HuH-7 (cell line): ENCODE measurements at places on chromosomes 1 and 21.

DNA sequence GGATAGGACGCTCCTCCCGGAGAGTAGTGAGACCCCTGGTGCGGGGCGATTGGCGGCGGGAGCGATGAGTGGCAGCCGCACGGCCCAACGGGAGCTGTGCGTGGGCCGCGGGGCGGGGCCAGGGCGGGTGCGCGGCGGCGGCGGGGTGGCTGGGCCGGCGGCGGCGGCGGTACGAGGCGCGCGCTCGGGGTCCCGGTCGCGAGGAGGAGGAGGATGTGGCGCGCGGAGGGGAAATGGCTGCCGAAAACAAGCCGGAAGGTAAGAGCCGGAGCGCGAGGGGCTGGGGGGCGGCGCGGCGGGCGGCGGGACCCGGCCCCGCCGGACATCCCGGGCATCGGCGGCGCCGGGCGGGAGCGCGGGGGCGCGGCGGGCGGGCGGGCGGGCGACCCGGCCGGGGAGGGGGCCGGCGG is at the start of gene CAMTA1:
Gene CAMTA1 (plus strand): TSS at position 137 of the 410 bp plus-strand sequence. CDS start 77 bp downstream, at position 214.
- DNase-seq, result no peak

- DNase-seq, result no peak
Measured at GRCh38 chr21:15409031-15409430, 320.8 kb upstream of the USP25 start.

DNA sequence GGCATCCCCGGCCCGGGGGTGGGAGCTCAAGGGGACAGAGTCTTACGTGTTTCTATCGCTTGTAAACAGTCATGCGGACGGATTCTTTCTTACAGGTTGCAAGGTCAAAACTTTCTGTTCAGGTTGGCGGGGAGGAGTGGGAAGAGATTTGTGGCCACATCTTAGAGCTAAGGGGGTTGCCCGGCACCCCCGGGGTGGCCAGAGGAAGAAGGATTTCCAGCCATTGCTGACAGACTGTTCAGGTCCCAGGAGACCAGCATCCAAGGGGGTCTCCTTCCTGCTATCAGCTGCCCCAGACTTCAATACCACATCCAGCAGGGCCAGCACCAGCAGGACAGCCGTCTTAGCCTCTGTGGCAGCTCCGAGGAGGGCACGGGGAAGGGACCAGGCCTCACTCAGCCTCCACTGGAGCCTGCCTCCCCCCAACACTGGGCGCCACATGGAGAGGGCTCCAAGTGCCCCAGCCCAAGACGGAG is 52.0 kb downstream of the KIF21B start:
- no peak for DNase-seq

DNA sequence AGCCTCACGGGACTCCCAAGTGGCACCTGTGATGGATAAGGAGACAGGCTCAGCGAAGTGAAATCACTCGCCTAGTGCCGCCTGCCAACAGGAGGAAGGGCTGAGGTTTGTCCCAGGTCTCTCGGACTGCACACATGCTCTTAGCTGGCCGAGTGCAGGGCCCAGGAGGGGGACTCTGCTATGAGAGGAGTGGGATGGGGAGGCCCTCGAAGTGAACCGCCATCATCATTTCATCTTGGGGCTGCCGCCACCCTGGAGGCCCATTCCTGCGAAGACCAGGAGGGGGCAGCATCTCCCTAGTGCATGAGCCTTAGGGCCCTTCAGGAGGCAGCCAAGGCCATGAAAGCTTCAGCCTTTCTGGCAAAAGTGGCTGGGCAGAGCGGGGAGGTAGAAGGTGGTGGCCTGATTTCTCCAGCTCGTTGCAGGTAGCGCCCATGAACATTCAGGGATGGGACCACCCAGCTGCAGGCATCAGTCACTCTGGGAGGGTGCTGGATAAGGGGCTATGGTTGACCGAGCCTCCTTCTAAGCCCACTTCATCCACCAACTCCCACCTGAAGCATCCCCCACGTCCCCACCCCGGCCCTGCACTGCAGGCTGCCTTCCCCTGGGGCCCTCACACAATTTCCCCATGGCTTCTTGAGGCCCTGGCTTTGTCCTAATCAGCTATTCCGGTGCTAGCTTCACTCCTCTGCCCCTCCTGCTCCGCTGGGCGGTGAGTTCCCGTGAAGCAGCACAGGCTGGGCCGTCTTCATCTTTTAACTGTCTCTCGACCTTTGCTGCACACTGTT is 17.2 kb upstream of the RASSF5 start:
- DNase-seq, result peak; percentile 84

DNA sequence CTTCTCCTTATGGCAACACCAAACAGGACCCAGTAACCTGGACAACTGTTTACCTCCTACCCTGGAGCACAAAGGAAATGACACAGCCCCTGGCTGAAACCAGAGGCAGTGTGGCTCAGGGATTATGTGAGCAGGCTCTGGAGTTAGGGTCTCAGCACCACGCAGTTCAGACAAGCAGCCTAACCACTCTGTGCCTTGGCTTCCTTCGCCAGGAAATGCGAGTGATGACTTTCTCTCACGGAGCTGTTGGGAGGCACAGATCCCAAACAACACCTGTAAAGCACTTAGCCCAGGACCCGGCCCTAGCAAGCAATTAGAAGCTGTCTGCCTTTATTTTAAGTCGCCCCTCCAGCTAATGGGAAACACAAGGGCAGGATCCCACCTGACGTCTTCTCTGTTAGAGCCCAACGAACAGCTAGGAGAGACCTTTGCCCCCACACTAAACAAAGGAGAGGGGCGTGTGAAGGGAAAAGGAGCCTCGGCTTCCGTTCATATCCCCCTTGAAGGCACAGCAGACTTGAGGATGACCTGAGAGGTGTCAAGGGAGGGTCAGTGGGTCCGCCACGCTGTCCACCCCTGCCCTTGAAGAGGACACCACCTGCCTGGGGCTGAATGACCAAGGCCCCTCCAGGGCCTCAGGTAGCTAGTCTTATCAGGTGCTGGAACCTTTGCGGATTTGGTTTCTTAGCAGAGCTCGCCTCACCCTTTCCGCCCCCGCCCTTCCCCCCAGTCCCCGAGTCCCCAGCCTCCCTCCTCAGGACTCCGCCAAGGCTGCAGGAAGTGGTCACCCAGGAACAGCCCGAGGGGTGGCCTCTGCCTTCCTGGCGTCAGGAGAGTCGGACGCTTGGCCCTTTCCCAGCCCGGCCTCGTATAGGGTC is 860 bp downstream of the TMEM63A start:
- DNase-seq, result peak; percentile 65

GRCh38 chr21:23402929-23403520 is 2204.3 kb downstream of the MRPL39 start:
- DNase-seq, result no peak

DNA sequence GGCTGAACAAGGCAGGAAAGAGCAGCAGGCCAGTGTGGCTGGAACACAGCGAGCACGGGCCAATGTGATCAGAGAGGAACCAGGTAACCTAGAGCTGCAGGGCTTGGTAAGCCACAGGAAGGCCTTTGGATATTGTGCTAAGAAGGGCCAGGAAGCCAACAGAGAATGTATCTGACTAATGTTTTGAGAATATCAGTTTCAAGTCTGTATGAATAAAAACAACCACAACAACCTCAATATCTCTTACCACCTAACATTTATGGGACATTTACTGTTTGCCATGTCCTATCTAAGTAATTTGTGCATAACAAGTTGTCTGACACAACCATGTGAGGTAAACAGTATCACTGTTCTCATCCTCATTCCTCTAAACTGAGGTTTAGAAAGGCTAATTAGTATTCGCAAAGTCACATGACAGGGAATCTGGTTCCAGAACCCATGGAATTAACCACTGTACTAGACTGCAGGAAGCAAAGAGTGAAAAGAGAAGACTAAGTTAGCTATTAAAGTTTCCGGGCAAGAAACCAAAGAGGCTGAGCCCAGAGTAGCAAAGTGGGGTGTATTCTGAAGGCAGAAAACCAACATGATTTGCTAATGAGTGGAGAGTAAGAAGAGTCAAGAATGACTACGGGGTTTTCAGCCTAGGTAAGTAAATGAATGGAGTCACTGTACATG is 38.9 kb downstream of the SPRTN start:
- DNase-seq, result no peak

DNA sequence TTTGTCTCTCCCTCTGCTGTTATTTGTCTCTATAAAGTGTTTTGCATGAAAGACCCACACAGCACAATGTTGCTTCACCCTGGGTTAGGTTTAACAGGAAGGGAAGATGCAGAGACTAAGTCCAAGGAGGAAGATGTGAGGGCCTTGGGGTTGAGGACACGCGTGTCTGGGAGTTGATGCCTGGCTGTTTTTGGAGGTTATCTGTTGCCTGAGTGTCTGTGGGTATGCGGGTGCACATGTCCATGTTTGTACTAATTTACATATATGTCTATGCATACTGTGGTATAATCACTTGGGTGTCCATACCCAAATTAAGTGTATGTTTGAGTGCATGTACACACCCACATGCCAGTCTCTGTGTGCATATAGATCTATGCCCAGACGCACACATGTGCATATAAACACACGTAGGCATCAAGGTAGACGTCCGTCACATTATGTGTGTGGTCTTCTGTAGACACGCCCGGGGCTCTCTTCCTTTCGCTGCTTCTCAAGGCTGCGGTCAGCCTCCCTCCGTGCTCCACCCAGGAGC is 962 bp upstream of the MAN1C1 start:
- no peak for DNase-seq

DNA sequence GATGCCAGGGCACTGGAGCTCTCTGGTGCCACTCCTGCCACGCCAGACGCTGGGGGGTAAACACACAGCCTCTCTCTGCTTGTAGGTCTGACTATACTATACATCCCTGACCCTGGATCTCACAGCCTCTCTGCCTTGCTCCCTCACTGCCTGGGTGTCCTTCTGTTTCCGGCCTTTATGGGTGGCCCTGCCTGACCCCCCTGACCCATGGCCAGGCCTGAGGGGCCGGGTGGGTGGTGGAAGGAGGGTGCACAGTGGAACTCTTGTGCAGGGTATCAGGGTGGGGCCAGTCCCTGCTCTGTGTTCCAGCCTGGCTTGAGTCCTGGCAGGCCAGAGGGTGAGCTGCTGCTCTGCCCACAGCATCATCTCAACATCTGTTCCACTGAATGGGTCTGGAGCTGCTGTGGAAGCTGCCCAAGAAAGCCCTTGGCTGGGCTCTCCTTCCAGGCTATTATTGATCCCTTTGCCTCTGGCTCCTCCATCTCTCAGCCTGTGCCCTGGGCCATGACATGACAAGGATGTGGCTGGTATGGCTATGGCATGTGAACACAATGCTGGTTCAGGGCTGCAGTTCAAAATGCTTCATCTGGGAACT is 17.2 kb upstream of the SYNC start:
- DNase-seq, result no peak

- no peak for DNase-seq
Measured at GRCh38 chr21:44837537-44837936, 19.7 kb upstream of the SUMO3 start.

GRCh38 chr1:240329443-240329842 is 237.8 kb downstream of the FMN2 start:
- DNase-seq, result no peak

- no peak for DNase-seq
Measured at GRCh38 chr1:87841332-87841731, 512.7 kb downstream of the LMO4 start.

GRCh38 chr1:1836119-1836518 is 54.8 kb downstream of the GNB1 start:
- no peak for DNase-seq

DNA sequence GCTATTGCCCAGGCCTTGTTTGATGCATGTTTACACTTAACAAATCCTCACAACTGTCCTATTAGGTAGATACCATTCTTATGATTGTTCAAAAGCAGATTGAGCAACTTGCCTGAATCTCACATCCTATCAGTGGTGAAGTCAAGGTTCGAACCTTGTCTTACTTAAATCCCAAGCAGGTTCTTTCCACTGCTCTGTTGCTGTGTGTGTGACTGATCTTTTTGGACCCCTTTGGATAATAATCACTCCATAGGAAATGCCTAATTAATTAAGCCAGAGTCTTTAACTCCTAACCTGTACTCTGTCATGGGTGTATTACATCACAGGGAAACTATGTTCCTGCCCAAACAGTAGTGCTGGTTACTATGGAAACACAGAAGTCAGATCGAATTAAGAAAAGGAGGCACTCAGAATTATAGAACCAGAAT is 84.2 kb downstream of the SPATA46 start:
- DNase-seq, result no peak

DNA sequence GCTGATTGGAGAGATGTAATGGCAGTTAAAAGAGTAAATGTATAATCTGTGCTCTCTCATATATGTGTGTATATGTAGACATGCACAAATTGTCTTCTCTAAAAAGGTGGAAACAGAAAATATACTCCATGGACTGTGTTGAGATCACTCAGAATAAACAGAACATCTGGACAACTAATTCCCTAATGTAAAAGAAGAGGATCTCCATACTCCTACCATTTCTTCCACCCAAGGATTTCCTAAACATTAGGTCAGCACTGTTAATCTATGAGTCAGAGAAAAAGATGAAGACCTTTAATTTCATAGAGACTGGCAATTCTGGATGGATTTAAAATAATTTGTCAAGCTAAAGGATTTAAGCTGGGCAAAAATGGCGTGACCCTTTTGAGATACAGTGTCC is 80.1 kb downstream of the ESRRG start:
- no peak for DNase-seq

GRCh38 chr1:77925956-77926355 is 37.5 kb downstream of the NEXN start:
- DNase-seq, result no peak
